ENCODE measurements at places on chromosomes 16 and 17.

- peak; percentile 38 for DNase-seq
Measured at GRCh38 chr16:88759245-88759975, 25.6 kb downstream of the PIEZO1 start.

DNA sequence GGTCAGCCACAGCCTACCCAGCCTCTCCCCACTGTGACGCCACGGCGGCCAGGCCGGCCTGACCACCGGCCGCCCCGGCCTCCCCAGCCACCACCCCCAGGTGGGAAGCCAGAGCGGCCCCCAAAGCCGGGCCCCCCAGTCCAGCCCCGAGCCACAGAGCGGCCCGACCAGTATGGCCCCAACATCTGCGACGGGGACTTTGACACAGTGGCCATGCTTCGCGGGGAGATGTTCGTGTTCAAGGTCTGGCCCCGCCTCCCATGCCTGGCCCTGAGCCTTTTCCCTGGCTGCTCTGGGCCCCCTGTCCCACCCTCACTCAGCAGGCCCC, 16.0 kb downstream of the MMP15 start:
- DNase-seq = no peak

- DNase-seq = no peak
Measured at GRCh38 chr16:23288726-23289512, 13.2 kb upstream of the SCNN1B start.

DNA sequence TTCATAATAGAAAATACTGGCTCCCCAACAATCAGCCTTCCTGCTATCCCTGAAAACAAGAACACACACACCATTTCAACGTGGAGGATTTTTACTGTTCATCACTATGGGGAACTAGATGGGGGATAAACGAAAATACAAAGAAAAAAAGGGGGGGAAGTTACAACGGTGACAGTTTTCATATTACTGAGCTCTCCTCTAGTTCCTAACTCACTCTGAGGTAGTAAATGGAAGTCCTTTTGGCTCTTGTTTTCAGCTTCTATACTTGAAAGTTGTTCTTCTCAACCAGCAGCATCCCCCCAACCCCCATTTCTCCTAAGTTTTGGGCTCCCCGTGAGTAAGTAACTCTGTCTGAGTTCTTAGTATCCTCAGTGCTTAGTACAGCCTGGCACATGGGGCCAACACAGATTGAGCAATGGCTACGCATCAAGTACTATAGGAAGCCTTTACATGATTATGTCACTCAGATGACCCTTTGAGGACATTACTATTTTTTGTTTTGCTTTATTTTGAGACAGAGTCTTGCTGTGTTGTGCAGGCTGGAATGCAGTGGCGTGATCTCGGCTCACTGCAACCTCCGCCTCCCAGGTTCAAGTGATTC, 4.2 kb upstream of the CORO7 start:
- no peak for DNase-seq

DNA sequence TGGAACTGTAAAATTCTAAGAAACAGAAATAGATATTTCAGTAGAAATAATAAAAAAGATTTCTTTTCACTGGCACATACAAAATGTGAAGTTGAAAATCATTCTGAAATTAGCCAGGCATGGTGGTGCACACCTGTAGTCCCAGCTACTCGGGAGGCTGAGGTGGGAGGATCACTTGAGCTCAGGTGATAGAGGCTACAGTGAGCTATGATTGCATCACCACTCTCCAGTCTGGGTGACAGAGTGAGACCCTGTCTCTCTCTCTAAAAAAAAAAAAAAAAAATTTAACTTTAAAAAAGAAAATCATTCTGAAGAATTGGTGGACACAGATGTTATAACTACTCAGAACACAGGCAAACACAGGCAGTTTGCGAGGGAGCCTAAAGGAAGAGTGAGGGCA, 97.7 kb upstream of the FA2H start:
- no peak for DNase-seq

All from tibial nerve (tissue), 4 donors.